Left renal pelvis (tissue), 4 donors: ENCODE measurements at places on chromosomes 3 and 15.

DNA sequence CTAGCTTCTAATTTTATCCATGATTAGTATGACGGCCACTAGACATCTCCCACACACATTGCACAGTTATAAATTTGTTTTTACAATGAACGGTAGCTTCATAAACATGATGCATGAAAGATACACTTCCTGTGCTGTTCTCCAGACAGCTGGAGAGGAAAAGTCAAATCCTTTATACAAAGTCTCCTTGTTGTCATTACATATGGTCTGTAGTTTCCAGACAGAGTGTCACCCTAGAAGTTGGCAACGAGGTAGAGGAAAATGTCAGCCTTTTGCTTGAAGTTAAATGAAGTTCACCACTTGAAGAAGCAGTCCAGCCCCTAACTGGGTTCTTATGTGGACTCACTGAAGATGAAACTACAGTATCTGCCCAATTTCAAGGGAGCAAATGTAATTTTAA, 253.0 kb upstream of the P2RY1 start:
- no peak for DNase-seq

- no peak for DNase-seq
Measured at GRCh38 chr3:111695636-111696117, 100.5 kb upstream of the ZBED2 start.

DNA sequence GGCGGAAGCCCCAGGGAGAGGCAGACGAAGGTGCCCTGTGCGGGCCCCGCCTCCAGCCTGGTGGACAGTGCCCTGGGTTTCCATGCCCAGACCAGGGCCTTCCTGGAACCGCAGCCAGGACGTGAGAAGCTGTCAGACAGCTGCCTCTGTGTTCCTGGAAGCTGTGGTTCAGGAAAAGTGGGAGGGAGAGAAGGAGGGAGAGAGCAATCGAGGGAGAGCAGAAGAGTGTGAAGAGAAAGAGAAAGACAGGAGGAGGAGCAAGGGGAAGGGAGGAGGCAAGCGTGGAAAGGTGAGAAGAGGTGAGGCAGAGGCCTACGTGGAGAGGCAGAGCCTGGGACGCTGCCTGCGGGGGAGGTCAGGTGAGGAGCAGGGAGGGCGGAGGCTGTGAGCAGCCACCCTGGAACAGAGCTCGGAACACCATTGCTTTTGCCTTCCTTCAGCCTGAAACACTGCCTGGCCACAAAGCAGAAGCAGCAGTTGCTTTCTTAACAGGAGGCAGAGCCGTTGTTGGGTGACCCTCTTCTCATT, 18.6 kb downstream of the ZDHHC19 start:
- no peak for DNase-seq

- DNase-seq: no peak
Measured at GRCh38 chr3:105829229-105829628, 39.6 kb downstream of the CBLB start.

- no peak for DNase-seq
Measured at GRCh38 chr3:18085429-18085828, 339.7 kb downstream of the SATB1 start.

DNA sequence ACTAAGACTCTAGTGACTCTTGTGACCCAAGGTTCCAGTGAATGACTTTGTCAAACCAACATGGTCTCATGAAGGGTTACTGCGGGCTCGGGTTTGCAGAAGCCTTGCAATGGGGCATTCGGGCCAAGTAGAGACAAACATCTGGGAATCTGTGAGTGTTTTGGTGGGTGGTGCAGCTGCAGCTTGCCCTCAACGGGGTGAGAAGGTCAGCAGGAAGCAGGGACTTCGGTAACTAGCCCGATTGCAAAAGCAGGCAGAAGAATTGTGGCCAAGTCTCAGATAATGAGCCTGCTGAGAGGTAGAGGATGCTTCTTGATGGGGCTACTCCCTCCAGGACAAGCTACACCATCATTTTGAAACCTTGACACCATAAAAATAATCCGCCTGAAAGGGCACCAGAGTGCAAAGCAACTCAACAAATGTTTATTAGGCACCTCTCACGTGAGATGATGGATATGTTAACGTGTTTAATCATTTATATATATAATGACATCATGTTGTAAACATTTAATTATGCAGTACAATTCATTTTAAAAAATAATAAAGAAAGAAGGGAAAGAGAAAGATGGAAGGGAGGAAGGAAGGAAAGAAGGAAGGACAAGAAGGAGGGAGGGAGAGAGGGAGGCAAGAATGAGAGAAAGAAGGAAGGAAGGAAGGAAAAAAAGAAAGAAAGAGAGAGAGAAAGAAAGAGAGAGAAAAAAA, 263.9 kb upstream of the IGF1R start:
- no peak for DNase-seq

DNA sequence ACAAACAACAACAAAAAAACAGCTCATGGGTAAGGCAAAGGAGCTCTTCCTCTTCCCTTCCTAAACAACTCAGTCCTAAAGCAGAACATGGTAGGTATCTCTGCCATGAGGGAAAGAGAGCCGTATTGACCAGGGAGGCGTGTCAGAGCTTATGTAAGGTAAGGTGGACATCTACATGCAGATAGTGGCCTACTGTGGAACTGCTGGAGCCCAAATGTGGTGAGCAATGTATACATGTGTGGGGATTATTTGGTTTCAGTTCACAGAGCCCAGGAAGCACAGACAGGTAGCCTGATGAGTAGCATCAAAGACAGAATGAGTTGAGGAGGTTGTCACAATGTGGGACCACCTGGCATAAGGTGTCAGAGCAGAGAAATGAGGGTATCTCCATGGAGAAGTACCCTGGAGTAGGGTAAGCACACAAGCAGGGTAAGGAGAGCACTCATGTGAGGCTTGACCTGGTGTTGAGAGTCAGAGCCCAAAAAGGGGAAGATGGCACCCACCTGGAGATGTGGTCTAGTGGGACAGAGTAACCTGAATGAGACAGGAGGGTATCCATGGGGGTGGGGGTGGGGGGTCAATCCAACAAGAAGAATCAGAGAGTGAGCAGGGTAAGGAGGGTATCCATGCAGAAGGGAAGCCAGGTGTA, 45.5 kb downstream of the DENND6A start:
- DNase-seq: no peak

- DNase-seq: no peak
Measured at GRCh38 chr3:113212150-113212843, 940 bp downstream of the BOC start.

- DNase-seq: no peak
Measured at GRCh38 chr3:141796081-141796888, 33.1 kb downstream of the GRK7 start.

- DNase-seq: no peak
Measured at GRCh38 chr3:156371701-156372100, 183.2 kb downstream of the SSR3 start.

GRCh38 chr3:17793542-17794195, 51.2 kb upstream of the TBC1D5 start:
- no peak for DNase-seq

DNA sequence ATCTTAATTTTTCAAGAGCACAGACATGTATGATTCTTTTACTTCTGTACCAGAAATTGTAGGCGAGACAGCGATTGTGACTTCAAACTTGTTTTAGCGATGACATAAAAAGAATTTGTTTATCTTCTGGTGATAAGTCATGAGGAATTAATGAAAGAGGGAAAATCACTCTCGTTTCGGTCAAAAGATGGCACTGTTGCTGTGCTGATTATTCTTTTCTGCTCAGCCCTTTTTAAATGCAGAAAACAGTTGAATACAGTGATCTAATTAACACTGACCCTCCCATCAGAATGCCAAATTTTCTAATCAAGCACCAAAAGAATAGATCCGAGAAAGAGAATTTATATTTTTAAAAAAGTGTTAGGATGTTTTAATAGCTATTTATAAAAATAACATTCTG, 52.6 kb downstream of the NSUN3 start:
- no peak for DNase-seq

GRCh38 chr3:117063930-117064329, 354.4 kb downstream of the TUSC7 start:
- no peak for DNase-seq

DNA sequence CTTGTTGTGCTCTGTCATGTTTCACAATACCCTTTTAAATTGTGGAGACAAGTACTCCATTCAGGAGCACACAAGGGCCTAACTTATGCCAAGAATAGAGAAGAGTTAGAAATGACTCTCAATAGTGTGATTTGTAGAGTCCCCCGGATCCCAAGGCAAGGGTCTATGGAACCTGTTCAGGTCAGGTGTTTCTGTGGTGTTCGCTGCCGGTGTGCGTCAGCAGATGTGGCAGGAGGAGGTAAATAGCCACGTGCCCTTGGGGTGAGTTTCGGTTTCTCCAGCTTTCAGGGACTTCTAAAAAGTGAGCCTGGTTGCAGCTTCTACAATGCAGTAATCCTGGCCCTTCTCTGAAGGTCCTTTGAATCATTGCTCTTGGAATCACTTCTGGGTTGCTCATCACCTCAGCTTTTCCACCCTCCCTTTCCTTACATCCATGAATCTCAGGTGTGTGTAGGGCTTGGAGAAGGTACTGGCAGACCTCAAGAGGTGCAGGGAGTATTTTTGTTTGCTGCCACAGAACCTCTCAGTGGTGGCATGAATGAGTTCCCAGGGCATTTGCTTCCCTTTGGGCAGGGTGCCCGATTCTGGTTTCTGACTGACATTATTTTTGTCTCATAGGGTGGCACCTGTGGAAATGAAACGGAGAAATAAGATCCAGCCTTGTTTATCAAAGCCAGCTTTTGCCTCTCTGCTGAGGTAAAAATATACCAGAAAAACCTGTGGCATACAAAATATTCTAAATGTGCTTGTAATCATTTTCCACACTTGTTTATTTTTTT, 7.3 kb downstream of the ST3GAL6 start:
- DNase-seq: no peak

DNA sequence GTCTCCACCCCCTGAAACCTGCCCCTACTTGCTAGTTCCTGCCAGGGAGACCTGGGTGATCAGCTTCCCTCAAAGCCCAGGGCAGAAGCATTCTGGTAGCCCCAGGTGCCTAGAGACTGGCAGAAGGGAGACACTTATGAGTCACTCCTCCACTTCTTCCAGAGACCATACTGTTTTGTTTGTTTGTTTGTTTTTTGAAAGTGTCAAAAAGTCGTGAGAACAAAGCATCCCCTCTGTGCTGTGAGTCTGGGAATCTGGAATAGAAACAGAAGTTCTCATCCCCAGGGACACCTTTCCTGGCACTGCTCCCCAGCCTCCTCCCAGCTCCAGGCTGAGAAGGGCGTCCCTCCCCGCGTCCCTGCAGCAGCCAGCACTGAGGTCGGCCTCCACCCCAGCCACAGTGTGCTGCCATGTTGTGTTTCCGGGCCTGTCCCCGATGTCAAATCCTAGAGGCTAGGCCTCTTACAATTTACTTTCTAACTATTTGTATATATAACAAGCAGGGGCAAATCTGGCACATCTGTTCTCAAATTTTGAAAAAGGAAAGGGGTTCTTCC, 573.0 kb downstream of the RBMS3 start:
- DNase-seq: no peak

- DNase-seq: no peak
Measured at GRCh38 chr15:57095896-57096295, 177.5 kb downstream of the TCF12 start.

GRCh38 chr3:23740517-23740965, 65.2 kb upstream of the UBE2E1 start:
- DNase-seq: no peak

- DNase-seq: no peak
Measured at GRCh38 chr3:16437640-16438039, 75.9 kb downstream of the RFTN1 start.

DNA sequence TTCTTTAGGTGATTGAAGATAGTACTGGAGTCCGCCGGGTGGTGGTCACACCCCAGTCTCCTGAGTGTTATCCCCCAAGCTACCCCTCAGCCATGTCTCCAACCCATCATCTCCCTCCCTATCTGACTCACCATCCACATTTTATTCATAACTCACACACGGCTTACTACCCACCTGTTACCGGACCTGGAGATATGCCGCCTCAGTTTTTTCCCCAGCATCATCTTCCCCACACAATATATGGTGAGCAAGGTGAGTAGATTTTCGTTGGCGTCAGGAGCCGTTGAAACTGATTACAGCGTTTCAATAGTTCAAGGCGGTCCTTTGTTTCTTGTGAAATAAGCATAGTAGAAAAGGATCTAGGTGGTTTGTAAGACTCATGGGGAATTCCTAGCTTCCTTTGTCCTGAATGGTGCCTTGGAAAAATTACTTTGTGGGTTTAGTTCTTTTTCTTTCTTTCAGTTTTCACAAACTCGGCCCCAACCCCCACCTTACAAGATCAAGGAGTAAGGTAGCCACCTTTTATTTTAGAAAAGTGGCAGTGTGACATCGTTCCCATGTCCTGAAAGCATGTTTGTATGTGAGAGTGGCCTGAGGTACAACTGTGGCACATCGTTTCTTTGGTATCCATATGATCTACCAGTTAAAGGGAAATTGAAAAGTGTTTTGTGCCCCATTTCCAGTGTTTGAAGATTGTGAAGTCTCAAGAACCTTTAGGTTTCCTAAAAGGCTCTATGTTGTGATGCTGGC, 200.6 kb downstream of the GHSR start:
- DNase-seq: no peak

DNA sequence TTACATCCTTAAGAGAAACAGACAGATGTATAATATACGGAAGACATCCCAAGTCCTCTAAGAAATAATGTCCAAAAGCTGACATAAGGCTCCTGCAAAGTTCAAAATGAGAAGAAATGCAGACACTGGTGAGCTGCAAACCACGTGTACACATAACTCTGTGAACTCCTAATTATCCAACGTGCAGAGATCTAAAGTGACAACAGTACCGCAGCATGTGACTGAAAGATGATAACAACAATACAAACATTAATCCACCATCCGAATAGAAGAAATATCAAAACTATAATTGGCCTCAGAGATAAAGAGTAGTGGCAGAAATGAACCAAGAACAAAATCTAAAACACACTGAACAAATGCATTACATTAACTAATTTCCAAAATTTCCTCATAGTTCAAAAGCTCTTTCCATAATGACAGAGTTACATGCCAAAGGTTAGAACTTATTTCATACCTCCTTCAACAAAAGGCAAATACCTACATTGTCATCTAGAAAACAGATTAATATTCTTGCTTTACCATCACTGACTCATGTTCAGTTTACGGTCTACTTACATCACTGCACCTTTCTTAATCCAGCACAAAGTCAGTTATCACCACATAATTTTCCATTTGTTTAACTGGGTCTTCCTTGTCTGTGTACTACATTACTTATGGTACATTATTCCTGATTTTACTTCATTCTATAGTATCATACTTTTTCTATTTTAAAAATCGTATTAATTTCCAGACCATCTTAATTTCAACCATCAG, 2.2 kb downstream of the PDCD10 start:
- no peak for DNase-seq

- DNase-seq: no peak
Measured at GRCh38 chr15:52224211-52224610, 33.0 kb upstream of the GNB5 start.

DNA sequence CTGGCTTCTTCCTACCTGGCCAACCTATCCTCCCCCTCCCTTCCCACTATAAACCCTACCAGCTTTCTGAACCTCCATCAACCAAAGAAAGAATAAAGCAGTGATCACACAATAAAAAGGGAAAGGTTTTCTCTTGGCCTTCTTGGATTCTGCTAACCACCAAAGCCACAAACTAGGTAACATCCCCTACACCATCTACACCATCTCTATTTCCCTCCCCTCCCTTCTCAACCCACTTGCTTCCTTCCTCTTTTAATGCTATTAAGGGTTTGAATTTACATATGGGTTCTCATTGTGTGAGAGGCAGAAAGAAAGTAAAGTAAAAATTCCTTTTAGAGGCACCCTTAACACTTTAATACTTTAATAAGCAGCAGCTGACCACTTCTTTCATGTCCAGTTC, 25.8 kb upstream of the RSL24D1 start:
- no peak for DNase-seq

- no peak for DNase-seq
Measured at GRCh38 chr3:51353131-51353530, 32.0 kb upstream of the MANF start.
